ENCODE measurements at places on chromosomes 6 and 20.

DNA sequence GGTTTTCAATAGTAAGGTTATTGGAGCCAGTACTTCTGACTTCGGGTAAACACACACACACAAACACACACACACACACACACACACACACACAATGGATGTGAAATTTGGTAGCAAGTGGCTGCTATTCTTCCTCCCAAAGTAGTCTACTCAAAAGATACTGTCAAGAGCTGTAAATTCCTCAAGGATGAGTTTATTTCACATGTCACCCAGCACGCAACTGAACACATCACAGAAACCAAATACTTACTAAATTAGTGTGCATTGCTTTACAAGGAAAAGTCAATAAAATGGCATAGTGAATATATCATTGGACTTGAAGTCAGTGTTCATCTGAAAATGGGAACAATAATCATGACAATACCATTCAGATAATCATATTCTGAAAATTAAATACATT lies 32.9 kb downstream of the MMUT start:
- DNase-seq: no peak

DNA sequence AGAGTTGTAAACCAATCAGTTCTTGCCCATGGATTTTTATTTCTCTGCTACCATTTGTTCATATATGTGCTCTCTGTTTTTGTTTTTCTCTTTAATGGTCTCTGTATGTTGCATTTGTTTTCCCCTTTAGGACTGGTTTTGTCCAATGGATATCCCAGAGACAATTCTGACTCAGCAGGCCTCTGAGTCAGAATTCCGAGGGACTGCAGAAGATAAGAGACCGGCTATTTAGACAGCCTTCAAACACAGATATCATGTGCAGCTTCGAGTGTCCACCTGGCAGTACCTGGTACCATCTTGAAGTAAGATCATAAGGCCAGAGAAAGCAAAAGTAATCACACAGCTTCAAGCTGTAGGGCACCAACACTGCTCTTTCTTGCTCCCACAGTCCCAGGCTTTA lies 125.5 kb downstream of the ELOVL4 start:
- no peak for DNase-seq

GRCh38 chr6:166715992-166716391 lies 88.9 kb upstream of the RPS6KA2 start:
- DNase-seq: no peak

GRCh38 chr20:4373454-4373853 lies 348.3 kb upstream of the PRND start:
- no peak for DNase-seq

DNA sequence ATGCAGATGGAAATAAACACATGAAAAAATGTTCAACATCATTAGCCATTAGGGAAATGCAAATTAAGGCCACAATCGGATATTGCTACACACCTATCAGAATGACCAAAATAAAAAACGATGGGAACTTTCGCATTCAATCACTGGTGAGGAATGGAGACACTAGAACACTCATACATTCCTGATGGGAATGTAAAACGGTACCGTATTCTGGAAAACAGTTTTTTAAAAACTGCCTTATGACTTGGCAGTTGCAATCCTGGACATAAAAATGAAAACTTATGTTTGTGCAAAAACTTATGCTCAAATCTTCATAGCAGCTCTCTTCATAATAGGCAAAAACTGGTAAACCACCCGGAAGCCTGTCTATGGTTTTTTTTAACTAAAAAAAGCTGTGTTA lies 146.0 kb downstream of the CEBPB start:
- no peak for DNase-seq

GRCh38 chr6:128456510-128457230 lies 63.7 kb downstream of the PTPRK start:
- DNase-seq: no peak

DNA sequence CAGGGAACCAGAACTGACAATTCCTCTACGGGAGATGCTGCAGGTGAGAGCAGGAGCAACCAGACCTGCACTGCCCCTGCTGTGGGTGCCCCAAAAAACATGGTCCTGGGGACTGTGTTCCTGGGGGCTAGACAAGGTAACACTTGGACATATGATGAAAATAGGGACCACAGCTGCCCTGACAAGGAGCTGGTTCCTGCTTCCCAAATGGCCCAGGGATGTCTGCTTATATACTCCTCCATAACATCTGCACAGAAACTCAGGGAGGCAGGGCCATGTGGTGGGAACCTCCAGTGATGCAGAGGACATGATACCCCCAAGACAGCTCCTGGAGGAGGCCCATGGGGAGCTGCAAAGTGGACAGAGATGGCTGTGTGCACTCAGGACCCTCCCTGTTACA lies 19.8 kb downstream of the HLA-F start:
- DNase-seq: no peak

GRCh38 chr6:92380803-92381601 lies 1038.4 kb downstream of the EPHA7 start:
- no peak for DNase-seq

DNA sequence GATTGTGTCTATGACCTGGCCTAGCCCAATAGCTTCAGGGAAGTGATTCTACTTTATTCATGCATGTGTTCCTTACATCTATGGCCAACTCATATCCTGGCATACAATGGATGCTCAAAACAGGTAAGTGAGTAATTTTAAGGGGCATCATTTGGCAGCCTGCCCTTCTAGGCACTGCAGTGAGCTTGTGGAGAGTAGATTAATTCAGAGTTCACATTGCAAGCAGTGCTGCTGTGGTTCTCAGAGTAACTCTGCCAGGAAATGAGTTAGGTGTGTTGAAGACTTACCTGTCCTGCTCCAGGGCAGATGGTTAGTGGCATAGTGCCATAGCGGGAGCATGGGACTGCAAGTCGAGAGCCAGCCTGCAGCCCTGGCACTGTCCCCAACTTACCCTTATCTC lies 158.0 kb downstream of the SCP2D1 start:
- DNase-seq: no peak

- no peak for DNase-seq
Measured at GRCh38 chr6:35311390-35312075, 13.9 kb downstream of the DEF6 start.

GRCh38 chr6:106870069-106870468 lies 104.5 kb downstream of the CD24 start:
- DNase-seq: no peak

DNA sequence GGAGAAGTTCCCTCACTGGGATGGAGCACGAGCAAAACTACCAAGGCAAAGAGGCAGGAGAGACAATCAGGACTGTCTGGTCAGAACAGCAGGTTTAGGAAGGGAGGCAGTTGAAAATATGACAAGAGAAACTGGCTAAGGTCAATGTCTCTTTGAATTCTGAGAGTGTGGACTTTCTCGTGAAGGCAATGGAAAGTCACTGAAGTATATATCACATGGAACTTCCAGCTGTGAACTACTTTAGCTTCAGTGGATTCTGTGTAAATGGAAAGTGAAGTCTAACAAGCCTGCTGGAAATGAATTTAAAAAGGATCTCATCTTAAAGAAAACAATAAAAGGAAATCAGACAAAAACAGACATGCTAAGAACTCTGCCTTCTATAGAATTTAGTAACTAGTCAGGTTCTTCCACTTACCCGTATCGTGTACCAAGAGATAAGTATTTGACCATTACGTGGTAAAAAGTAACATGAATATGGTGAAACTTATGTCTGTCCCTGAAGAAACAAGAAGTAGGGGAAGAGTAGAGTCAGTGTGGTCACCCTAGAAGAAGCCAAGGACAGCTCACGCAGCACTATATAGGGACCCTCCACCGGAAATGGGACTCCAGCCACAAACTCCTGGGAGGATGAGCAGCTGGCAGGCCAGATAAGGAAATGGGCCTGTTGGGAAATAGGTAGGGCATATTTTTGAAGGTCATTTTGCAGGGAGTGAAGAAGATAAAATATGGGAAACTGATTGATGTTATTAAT lies 123.4 kb downstream of the MAP7 start:
- DNase-seq: no peak

DNA sequence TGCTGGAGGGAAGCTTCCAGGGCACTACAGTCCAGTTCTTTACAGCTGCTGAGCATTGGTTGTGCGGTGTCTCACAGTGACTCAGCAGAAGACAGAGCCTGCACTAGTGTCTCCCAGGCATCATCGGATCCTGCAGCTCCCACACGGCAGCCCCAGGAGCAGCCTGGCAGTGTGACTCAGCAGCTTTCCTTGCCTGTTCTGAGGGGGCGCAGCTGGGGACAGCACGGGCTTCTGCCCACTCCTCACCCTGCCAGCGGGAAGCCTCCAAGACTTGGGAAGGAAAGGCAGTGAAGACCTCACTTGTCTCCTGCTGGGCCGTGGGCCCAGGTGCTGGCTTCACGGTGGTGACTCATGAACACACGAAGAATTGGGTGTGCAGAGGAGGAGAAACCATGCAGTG lies 165.4 kb downstream of the SYNDIG1 start:
- peak; percentile 90 for DNase-seq

GRCh38 chr20:62241506-62241905 lies 3.2 kb downstream of the OSBPL2 start:
- DNase-seq: no peak

GRCh38 chr20:56440346-56441007 lies 27.9 kb upstream of the RTF2 start:
- DNase-seq: no peak

DNA sequence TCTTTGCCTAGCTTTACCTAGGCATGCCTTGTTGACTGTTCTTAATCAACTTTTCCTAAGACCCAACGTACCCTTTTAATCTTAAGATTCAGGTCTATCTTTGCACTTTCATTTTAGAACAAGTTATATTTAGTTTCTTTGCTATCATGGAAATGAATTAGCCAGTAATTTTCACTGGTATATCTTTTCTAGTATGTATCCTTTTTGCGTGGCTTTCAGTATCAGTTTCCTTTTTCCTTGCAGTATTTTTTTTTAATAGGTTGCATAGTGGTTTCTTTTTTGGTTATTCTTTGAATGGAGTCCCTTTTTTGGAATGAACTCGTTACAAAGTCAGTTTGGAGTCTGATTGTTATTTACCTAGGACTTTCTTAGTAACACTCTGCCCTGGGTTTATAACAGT lies 7.3 kb downstream of the ANKEF1 start:
- no peak for DNase-seq

DNA sequence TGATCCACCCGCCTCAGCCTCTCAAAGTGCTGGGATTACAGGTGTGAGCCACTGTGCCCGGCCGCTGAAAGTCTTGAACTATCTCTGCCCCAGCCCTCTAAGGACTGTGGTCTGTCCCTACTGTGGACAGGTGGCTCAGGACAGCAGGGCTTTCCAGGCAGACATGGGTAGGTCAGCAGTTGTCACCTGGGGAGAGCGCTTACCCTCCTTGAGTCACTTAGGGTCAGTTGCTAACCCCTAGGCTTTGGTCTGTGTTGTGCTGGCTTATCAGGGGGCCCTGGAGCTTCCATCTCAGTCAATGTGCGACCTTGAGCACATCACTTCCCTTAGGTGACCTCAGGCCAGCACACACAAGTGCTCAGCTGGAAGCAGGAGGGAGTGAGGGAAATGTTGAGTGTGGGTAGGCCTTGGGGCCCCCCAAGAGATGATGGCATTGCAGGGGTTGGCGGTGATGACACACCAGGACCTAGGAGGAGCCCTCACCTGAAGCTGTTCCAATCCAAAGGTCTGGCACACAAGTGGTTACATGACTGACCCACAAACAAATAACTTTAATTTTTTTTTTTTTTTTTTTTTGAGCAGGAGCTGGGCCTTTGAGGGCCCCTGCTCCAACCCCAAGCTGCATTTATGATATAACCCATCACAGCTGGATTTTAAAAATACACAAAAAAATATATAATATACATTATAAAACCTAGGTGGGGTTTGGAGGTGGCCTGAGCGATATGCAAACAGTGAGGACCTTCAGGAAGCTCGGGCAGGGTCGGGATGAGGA lies 5.1 kb downstream of the RPL10A start:
- no peak for DNase-seq

GRCh38 chr6:89834884-89835792 lies 5.5 kb downstream of the CASP8AP2 start:
- no peak for DNase-seq

GRCh38 chr20:47213966-47214365 lies 142.5 kb downstream of the ZMYND8 start:
- DNase-seq: no peak

DNA sequence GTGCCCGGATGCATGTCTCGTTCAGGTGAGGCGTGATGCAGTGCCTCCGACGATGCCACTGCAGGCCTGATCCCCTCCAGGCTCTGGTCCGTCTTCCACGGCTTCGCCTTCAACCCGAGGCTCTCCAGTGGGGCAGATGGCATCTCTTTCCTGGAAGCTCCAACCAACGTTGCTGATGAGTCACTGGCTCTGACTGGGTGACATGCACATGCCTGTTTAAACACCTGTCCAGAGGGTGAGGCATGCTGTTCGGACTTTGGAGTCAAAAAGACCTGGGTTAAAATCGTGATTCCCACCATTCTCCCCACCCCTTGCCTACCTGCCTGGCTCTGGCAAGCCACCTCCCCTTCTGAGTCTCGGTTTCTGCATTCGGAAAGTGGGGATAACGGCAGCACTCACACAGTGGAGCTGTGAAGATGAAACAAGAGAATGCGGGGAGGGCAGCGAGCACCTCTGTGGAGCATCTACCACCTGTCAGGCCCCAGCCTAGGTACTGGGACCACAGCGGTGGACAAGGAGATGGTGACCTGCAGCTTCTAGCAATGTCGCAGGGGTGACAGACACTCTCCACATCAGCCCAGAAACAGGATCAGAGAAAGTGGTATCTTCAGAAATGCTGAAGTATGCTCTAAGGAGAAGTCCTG lies 8.5 kb upstream of the EDN3 start:
- no peak for DNase-seq

DNA sequence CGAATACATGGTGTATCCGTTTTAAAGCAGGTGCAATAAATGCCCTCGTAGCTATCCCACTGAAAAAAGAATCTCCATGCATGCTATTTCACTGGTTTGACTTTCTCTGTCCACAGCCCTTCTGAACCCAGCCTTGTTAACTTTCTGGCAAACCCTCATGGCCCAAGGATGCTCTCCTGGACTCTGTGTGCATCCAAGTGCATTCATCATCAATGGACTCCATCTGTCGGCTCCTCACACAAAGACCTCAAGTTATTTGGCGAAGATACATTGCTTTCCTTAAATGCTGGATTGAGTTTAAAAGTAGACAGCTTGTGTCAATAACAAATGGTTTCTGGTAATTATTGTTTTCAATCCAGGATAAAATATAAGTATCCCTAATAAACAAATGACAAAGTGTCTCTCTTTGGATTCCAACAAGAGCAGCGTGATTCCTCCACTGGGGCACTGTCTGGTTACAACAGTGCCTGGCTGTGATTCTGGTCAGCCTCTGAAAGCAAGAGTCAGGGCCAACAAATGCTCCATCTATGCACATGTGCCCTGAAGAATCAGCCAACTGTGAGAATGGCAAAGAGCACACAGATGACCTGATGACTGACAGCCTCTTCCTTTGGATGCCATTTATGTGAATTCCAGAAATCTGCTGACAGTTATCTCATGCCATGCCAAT lies 55.7 kb downstream of the FYN start:
- DNase-seq: no peak
